ENCODE measurements at places on chromosomes 12 and 14.

GRCh38 chr12:117125272-117125613 is 26.0 kb upstream of the TESC start:
- no peak for DNase-seq

DNA sequence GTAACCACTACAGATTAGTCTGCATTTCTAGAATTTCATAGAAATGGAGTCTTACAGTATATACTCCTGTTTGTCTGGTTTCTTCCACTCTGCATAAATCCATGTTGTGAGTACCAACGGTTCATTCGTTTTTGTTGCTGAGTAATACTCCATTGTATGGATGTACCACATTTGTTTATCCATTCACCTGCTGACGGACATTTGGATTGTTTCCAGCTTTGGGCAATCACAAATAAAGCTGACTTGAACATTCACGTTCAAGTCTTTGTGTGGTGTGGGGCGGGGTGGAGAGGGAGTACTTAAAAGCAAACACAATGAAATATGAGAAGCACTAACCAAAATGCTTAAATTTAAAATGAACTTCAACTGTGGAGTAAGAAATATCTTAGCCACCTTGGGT is 7.1 kb downstream of the HECTD4 start:
- DNase-seq: no peak

GRCh38 chr14:92651106-92651757 is 97.2 kb downstream of the LGMN start:
- DNase-seq: no peak

GRCh38 chr12:113619202-113619601 is 147.5 kb upstream of the LHX5 start:
- DNase-seq: no peak

- DNase-seq: peak; percentile 67
Measured at GRCh38 chr12:47744005-47744651, 14.6 kb downstream of the RAPGEF3 start.

DNA sequence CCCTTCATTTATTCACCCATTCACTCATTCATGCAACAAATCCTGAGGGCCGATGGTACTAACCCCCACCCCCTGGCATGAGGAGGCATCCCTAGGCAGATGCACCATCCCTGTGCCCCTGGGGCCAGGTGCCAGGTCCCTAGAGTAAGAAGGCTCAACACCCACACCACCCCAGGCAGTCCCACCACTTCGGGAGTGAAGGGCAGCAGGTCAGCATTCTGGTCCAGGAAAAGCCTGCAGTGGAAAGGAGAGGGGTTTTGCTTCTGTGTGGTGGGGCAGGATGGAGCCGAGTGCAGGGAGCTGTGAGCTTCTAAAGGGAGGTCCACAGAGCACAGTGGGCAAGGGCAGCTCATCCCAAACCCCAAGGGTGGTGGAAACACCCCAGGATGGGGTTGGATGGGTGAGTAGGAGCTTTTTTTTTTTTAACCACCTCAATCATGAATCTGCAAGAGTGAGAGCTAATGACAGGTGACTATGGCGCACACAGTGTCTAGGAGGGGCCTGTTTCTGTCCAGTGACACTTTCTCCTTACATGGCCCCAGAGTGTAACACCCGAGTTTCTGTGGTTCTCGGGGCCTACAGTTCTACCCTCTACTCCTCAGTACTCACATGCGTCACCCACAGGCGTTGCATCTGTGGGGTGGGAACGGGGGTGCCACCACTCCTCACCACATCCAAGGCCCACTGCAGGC is 414.3 kb downstream of the TMEM121 start:
- no peak for DNase-seq

- DNase-seq: no peak
Measured at GRCh38 chr12:131091413-131091975, 137.8 kb downstream of the ADGRD1 start.

DNA sequence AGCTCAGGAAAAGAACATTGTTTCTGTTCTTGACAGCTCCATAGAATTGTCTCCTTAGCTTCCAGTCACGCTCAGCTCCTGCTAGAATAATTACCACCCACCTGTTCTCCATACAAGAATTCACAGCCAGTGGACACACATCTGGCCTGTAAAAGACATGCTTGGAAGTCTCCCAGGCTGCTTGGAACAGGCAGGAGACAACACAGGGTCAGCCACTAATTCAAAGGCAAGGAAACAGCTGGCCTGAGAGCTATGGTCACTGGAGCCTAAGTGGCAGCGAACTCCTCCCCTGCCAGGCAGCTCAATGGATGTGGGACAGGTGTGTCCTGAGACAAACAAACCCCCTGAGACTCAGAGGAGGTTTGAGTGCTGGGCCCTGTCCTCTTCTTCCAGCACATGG is 22.9 kb upstream of the LTBP2 start:
- DNase-seq: no peak

DNA sequence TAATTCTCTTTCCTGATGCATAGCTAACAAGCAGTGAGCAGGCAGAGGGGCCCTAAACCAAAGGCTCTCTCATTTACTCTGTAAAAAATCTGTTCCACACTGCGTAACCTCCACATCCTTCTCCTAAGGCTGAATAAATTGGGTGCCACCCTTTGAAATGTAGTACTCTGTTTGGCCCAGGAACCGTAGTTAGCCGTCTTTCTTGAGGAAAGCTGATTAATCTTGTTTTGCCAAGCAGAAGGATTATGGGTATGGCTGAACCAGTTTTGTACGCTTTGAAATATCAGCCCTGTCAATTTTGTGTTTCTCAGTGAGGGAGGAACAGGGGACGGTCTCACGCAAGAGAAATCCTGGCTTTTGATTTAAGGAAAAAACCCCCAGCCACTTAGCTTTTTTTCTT is 19.7 kb downstream of the EML1 start:
- no peak for DNase-seq

- DNase-seq: no peak
Measured at GRCh38 chr14:49930720-49931119, 37.8 kb downstream of the ARF6 start.
